ENCODE measurements at places on chromosomes 12 and 14.

GRCh38 chr14:30355431-30355913 is 203.5 kb upstream of the G2E3 start:
- DNase-seq, result no peak

GRCh38 chr14:102279688-102280348 is 25.1 kb downstream of the MOK start:
- peak; percentile 5 for DNase-seq

GRCh38 chr12:128976120-128976738 is 123.0 kb downstream of the GLT1D1 start:
- DNase-seq, result peak; percentile 30

DNA sequence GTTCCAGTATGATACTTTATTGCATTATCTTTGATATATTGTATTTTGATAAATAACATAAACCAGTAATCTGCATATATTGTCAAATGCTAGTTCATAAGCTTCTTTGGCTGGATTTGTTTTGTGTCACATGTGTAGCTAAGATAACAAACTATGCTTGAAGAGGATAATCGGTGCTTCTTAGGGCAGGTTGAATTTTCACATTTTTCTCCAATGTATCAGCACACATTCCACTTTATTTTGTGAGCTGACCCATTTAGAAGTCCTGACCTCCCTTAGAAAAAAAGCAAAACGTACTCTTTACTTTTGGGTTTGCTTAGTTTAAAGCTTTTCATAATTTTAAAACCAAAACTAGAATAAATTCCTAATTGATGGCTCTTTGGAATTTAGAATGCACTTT is 277.7 kb upstream of the DDHD1 start:
- no peak for DNase-seq

GRCh38 chr12:76256904-76257303 is 91.3 kb downstream of the BBS10 start:
- DNase-seq, result no peak

DNA sequence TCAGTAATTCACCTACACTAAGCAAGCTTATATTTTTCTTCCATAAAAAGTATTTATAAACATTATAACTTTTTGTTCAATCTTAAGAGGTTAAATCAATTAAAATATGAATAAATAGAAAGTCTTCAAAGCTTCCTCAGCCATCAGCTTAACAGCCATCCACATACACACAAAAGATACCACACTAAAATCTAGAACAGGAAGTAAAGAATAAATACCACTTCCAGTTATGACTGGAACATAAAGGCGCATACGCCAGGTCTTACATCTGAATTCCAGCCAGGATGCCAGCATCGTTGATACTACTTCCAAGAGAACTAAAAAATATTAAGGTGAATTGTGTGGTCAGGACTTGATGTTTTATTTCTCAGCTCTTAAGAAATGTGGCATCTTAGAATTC is 17.0 kb downstream of the SIX1 start:
- no peak for DNase-seq

DNA sequence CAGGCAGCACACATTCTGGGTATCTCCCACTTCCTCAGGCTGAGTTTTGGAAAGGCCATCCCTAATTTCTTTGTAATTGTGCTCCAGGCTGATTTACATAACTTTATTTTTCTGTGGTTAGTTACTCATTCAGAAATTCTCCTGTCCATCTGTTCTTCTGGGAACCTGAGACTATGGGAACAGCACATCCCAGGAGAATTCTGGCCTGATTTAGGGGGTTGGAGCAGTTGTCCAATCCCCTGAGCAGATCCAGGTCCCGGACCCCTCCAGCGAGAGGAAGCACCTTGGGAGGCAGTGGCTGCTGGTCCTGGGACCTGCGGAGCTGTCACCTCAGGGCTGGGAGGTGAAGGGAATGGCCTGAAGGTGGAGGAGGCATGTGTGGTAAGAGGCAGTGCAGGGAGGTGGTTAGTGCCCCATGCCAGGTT is 40.4 kb downstream of the TSPAN9 start:
- DNase-seq, result no peak

- no peak for DNase-seq
These were observed 384.2 kb downstream of the ZFP36L1 start for GRCh38 chr14:68408680-68409079.

GRCh38 chr14:36241183-36241582 is 64.7 kb upstream of the PTCSC3 start:
- no peak for DNase-seq

DNA sequence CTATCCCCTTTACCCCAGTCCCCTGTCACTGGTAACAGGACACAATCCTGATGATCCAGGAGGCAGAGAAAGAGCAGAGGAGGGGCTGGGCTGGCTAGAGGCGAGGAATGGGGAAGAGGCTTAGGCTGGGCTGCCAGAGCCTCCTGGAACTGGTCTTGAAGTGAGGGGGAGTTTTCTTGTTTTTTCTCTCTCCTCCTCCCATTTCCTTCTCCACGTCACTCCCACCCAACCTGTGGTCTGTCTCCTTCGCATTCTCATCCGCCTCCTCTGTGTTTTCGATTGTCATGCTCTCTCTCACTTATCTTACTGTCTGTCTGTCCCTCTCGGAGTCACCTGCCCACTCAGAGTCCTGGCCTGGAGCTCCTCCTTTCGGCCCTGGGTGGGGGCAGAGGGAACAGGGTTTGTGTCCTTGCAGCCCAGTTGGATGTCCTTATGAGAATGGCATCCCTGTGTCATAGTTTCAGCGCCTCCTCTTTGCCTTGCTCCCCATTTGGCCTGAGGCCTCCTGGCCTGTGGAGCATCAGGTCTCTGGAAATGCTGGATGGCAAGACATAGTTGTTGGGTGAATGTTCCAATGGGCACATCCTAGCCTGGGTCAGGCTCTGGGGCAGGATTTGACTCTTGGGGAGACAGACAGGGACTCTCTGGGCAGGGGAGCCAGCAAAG is 3.4 kb upstream of the KRT80 start:
- no peak for DNase-seq

GRCh38 chr14:102863381-102863780 is 59.1 kb upstream of the AMN start:
- DNase-seq, result no peak

DNA sequence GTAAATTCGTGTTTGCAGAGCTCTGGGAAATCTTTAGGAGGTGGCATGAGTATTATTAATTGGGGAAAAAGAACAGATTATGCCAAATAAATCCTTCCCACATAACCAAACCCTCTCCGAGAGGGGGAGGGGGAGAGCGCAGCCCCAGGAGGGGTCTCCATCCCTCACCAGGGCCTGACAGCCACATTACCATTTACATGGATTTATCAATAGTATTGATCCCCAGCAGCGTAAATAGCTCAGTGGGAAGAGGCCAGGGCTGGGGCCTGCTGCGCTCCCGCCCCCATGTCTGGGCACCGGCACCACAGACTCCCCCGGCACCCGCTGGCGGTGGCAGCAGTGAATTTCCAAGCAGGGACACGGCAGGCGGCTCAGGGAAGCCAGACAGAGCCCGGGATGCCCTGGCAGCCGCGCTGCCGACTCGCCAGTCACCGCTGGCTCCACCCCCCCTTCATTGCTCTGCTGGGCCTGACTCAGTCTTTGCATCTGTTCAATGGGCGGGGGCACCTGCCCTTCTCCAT is 2.4 kb downstream of the NCOR2 start:
- DNase-seq, result no peak

DNA sequence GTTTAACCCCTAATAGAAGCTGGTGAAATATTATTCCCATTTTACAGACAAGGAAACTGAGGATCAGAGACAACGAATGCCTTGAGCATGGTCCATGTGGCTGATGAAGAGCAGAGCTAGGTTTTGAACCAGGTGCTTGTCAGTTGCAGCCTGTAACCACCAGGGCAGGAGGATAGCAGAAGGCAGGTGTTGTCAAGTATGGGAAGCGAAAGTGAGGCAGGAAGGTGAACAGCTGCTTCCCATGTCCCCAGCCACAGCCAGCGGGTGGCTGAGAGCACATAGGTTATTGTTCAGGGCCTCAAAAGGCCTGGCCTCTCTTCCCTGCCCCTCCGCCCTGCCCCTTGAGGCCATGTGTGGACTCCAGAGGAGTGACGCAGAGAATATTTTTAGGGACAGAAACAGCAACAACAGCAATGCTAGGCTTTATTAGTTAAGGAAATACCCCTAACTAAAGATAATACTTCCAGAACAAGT is 39.6 kb downstream of the IQSEC3 start:
- DNase-seq, result no peak

DNA sequence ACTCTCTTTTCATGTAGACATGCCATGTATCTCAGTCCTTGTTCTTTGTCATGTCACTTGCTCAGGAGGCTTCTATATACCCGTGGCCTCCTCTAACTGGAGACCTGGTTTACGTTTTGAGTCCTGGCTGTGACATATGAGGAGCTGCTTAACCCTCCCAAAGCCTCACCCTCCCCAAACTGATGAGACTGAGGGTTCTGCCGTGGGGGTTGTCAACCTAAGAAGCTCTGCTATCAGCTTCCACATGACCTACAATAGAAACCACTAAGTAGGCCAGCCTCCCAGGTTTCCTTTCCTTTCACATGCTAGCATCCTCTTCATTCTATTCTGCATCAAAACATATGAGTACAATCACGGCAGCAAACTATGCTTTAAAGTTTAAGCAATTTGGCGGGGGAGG is 76.8 kb upstream of the WSCD2 start:
- DNase-seq, result no peak

GRCh38 chr12:22755629-22756028 is 130.7 kb downstream of the ETNK1 start:
- DNase-seq, result no peak

DNA sequence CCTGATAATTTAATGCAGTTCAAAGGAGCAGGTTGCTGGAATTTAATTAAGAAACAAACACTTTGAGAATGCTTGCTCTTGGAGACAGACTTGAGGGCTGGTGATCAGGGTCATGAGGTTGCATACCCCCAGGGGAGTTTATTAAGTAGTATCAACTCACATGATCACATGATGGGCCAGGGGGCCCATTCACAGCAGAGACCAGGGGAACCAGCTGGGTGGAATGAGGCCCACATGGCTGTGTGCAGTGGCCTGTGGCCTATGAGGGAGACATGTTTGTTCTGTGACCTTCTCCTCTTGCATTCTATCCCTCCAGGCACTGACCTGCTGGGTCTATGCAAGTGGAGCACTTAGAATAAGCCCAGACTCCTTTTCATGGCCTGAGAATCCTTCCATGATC is 266.6 kb upstream of the PWP1 start:
- DNase-seq, result no peak

DNA sequence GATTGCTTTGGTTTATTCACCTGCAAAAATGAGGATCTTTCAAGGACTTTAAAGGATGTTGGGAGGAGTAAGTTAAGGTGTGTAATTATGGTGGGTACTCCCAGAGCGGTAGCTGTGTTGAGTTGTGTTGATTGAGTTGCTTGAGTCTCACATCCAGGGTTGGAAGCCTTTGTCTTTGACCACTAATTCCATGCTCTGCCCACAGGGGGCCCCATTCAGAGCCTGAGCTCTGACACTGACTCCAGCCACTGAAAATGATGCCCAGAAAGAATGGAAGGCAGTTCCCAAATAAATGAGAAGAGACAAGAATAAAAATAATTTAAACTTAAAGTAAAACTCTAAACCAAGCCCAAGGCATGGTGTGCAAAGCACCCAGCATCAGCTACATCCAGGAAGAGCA is 237.4 kb upstream of the PWP1 start:
- DNase-seq, result no peak

- DNase-seq, result no peak
These were observed 22.8 kb upstream of the CEBPE start for GRCh38 chr14:23141706-23142444.

- no peak for DNase-seq
These were observed 46.9 kb downstream of the ACTN1 start for GRCh38 chr14:68932231-68932630.

GRCh38 chr14:70004791-70005190 is 125.6 kb downstream of the SMOC1 start:
- no peak for DNase-seq

DNA sequence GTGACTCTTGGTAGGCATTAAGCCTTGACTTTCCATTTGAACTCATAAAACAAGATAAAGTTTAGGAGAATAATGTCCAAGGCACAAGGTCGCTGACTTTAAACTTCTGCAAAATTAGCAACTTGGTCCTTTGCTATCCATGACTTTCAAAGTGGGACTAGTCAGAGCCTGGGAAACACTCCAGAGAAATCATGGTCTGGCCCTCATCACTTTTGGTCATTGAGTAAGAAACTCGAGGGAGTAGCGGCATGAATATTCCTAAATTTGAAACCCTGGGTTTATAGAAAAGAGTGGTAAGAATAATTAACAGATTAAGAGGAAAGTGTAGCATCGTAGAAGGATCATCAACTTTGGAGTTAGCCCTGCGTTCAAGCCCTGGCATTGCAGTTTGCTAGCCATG is 16.9 kb upstream of the APPL2 start:
- DNase-seq, result no peak

DNA sequence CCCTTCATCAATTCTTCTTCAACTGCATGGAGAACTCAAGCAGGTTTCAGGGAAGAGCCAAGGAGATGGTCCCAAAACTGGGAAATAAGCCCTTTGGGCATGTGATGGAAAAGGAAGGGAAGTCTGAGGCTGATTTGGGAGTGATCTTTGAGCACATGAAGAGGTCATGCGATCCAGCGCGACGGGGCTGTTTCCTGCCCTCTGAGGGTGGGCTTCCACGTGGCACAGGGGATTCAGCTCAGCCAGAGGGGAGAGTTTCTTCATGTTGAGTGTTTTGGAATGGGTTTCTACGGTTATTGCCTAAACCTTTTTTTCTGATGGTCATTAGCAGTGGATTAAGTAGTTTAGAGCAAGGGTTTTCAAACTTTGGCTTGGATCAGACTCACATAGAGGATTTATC is 30.2 kb downstream of the GPR68 start:
- DNase-seq, result no peak

DNA sequence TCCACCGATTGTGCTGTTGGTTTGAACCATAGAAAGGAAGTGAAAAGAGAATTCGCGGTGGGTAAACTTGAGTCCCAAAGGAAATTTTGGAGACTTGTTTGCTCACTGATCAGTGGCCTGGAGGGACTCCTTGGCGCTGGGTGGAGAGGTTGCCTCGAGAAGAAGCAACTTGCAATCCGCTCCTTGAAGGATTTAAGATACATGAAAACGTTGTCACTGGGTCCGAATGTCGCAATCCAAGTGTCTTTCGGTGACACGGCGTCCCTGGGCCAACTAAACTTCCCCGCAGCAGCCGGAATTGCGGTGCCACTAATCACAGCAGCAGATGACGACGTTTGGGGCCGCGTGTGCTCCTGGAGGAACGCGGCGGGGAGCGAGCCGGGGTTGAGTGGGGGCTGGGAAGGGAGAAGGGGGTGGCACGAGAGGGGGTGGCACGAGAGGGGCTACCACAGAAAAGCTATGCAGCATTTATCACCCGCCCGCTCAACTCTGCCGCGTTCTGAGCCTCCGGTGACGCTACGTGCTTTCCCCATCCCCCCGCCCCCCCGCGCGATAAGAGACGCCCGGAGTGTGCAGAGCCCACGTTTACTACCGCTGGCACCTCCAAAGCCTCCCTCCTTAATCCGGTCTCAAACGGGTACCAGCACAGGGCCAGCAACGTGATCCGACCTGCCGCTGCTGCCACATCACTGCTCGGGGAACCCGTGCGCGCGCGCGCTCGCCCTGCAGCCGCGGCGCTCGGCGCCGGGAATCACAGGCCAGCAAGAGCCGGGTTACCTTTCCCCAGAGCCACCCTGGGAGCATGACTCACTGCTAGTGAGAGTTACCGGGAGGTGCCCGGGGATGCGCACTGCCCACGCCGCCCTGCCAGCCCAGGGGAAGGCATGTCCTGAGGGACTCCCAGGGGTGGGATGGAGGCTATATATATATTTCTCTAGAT is 833 bp upstream of the BHLHE41 start:
- DNase-seq, result no peak

- no peak for DNase-seq
These were observed 10.7 kb upstream of the TBC1D30 start for GRCh38 chr12:64813723-64814122.

GRCh38 chr12:75951399-75952278 is 79.9 kb downstream of the PHLDA1 start:
- DNase-seq, result no peak

- no peak for DNase-seq
These were observed 337.5 kb downstream of the GLT1D1 start for GRCh38 chr12:129190827-129191226.

Data from stimulated activated CD4-positive, alpha-beta T cell treated with anti-CD3 and anti-CD28 coated beads, Interleukin-2, amount 100 ng/mL, for 48 hours (primary cell).